Stimulated activated CD4-positive, alpha-beta T cell treated with anti-CD3 and anti-CD28 coated beads, Interleukin-1b, Interleukin-23, amount 100 ng/mL, for 4 hours (primary cell): ENCODE measurements at places on chromosomes 1 and 21.

- no peak for DNase-seq
Measured at GRCh38 chr21:33852485-33852884, 63.1 kb downstream of the ATP5PO start.

- DNase-seq, result no peak
Measured at GRCh38 chr1:89566761-89567174, 42.1 kb downstream of the LRRC8B start.

GRCh38 chr21:29316029-29316742 lies 17.5 kb downstream of the BACH1 start:
- DNase-seq, result no peak

DNA sequence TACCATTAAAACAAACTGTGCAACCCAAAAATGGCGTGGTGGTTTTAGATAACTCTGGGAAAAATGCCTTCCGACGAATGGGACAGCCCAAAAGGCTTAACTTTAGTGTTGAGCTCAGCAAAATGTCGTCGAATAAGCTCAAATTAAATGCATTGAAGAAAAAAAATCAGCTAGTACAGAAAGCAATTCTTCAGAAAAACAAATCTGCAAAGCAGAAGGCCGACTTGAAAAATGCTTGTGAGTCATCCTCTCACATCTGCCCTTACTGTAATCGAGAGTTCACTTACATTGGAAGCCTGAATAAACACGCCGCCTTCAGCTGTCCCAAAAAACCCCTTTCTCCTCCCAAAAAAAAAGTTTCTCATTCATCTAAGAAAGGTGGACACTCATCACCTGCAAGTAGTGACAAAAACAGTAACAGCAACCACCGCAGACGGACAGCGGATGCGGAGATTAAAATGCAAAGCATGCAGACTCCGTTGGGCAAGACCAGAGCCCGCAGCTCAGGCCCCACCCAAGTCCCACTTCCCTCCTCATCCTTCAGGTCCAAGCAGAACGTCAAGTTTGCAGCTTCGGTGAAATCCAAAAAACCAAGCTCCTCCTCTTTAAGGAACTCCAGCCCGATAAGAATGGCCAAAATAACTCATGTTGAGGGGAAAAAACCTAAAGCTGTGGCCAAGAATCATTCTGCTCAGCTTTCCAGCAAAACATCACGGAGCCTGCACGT lies 82.1 kb downstream of the PRDM2 start:
- no peak for DNase-seq
